ENCODE measurements at places on chromosomes 13 and 19.
A peak's percentile ranks its signal among the peaks of the same experiment; 100 is the strongest.

- DNase-seq: no peak
Observed at GRCh38 chr13:76808927-76809326, 77.3 kb downstream of the KCTD12 start.

GRCh38 chr13:101425623-101426022 is 9.3 kb upstream of the NALCN start:
- no peak for DNase-seq

GRCh38 chr13:94590744-94591143 is 5.2 kb downstream of the TGDS start:
- DNase-seq: no peak

DNA sequence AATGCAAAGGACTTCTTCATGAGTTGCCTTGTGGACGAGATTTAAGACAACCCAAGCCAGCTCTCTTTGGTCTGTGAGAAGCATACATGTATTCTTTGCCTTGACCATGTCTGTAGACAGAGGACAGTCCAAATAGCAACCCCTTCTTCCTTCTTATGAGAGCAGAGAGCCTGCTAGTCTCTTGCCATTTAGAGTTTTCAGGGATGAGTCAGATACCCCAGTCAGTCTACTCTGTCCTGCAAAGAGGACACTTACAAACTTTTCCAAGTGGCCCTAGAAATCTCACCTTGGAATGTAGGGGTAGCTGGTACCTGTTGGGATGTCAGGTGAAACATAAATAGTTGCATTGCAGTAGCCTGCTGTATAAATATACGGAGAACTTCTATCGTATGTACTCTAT is 36.7 kb downstream of the DNAJC3 start:
- DNase-seq: peak; percentile 44

GRCh38 chr13:103758222-103758621 is 692.0 kb upstream of the SLC10A2 start:
- DNase-seq: no peak

DNA sequence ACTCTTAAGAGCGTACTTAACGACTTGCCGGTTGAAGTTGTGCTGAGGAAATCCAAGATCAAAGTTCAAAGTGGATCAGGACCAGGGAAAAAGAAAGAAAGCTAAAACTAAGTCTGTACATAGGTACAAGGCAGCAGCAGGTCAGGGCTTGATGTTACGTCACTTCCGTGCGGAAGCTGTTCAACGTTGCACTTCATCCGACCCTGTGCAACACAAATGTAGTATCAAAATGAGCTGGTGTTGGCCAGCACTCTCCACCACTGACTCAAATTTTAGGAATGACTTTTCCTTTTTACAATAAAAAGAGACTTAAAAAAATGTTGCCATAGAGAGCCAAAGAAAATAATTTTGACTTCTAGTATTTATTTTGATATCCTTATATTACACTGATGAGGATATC is 1315.4 kb downstream of the EFNB2 start:
- peak; percentile 51 for DNase-seq

DNA sequence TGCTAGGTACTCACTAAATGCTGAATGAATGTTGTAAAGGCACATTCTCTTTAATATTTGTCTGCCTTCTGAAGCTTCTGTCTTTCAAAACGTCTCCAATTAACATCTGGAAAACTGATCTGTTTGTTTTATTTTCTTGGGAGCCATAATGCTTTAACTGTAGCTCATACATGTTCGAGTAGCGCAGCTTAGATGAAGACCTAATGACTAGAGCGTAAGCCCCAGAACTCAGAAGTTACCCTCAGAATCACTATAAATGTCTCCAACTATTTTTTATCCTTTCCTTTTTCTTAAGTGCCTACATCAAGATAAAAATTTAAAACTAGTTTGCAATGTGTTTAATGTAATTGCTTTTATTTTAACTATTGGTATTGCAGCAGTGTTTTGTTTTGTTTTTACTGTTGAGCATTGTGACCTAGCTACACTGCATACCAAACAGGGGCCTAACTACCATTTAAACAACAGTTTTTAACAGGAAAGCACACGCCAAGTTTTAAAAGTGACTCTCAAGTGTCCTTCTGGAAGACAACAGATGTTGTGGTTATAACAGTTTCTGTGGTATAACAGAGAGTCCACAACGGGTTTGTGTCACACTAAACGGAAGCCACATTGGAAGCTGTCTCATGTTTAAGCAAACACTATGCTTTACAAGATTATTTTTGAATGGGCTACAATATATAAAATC is 42.0 kb downstream of the MRPL57 start:
- DNase-seq: no peak

GRCh38 chr19:7900401-7900870 is 3.2 kb upstream of the MAP2K7 start:
- no peak for DNase-seq

GRCh38 chr13:71797517-71797916 is 69.5 kb downstream of the DACH1 start:
- DNase-seq: no peak

DNA sequence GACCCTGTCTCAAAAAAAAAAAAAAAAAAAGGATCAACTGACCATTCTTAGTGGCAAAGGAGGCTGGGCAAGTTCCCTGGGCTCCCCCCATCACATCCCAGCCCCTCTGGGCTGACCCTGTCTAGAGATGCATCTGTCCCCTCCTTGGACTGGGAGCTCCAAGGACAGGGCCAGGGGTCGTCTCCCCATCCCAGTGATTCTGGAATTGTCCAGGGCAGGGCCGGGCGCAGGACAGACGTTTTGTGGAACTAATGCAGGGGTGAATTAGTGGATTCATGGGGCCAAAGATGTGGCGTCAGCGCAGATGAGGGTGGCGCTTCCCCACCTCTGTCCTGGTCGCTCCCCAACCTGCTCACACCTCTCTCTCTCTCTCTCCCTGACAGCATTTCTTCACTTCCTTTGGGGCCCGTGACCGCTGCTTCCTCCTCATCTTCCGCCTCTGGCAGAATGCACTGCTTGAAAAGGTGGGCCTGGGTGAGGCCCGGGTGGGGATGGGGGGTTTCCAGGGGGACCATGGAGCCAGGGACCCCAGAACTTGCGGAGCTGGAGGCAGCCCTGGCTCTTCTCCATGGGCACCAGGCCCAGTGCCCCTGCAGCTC is 11.1 kb downstream of the GRAMD1A start:
- DNase-seq: no peak
